ENCODE measurements at places on chromosomes 3 and 15. TPM values are rescaled to one million over a fixed set of nuclear protein-coding genes. Genes with fewer than 3 reads are reported as not detected.

DNA sequence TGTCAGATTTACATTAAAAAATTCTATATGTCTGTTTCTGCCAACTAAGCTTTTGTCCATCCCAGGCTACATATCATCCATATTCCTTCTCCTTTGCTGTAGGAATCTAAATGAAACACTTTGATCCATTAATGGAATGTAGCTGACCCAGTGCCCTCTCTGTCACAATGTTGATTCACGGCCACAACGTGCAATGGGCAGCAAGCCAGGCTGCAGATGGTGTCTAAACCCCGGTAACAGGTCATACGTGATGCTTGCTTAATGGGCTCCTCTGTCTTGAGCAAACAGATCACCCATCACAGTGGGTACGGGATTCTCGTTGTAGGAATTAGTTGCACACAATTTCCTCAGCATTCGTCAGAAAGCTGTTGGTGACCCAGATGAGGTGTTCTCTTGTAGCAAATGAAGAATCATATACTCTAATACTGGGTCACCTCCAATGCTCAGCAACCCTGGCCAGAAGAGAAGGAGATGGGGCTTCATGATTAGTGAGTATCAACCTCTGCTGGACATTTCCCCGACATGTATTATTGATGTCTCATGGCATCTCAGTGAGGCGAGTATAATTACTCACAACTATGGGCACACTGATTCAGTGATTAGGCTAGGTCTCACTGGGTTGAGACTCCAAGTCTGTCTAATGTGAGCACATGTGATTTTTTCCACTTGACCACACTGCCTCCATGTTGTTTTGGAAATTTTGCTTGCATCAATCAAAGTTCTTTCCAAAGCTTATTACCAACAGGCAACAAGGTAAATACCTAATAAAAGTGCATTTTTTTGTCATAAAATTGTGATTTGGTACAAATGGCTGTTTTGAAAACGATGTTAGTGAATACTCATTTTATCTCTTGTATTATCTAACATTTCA is 12.9 kb upstream of the DCBLD2 start:
- DNase-seq, result no peak

DNA sequence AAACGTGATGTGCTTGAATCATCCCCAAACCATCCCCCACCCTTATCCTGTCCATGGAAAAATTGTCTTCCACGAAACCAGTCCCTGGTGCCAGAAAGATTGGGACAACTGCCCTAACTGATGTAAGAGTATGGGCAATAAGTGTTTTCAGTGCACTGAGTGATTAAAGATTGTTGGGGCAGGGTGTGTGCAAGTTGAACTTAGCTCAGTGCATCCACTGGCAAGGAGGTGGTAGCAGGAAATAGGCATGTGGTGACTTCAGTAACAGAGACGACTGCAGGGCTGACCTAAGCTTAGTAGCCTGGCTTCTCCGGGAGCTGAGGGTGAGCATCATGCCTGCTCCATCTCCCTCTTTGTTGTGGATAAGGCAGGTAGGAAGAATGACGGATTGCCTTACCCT is 27.5 kb downstream of the PAQR9 start:
- DNase-seq, result peak; percentile 15

AMT gene
- 3.3 TPM for total RNA-seq

GRCh38 chr15:101578443-101578894 is 73.7 kb downstream of the TM2D3 start:
- peak; percentile 15 for DNase-seq

Measured in fibroblast of the aortic adventitia (primary cell).